ENCODE measurements at places on chromosomes 7 and 10.

DNA sequence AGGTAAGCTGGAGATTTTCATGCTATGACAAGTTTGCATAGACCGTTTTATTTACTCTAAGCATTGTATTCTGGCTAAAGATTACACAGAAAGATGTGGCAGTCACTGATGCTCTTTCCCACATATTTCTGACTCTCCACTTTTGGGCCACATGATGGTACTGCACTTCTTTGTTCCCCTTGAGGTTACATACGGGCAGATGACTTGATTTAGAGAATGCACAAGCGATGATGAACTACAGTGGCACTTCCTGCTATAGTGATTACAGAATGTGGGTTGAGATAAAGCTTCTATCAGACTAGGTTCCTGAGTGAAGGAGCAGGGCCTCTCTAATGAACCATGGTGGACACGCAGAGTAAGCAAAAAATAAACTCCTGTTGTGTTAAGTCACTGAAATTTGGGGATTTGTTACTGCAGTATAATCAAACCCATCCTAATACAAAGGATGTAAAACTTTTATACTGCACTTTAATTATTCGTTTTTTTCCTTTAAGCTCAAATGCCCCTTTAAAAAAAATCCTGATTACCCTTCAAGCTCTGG, 177.9 kb downstream of the TAX1BP1 start:
- no peak for DNase-seq

GRCh38 chr7:51142741-51143385, 173.7 kb downstream of the COBL start:
- DNase-seq: no peak

DNA sequence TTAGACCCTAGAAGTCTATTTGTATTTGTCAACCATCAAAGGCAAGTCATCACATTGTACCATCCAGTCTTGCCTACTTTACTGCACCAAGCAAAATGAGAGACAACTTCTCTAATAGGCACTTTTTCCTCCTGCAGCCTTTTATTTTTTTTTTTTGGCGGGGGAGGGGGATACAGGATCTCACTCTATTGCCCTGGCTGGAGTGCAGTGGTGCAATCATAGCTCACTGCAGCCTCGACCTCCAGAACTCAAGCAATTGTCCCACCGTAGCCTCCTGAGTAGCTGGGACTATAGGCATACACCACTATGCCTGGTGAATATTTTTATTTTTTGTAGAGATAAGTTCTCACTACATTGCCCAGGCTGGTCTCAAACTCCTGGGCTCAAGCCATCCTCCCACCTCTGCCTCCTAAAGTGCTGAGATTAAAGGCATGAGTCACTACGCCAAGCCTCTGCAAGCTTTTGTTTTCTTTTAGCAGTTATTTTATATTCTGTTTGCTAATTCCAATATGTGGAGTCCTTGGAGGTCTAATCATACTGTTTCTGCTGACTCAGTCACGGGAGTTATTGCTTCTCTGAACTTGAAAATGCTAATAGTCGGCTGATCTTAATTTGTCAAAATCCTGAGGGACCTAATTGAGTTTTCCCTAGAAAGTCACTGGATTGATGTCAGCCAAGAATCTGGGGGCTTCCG, 14.2 kb downstream of the KPNA7 start:
- no peak for DNase-seq

DNA sequence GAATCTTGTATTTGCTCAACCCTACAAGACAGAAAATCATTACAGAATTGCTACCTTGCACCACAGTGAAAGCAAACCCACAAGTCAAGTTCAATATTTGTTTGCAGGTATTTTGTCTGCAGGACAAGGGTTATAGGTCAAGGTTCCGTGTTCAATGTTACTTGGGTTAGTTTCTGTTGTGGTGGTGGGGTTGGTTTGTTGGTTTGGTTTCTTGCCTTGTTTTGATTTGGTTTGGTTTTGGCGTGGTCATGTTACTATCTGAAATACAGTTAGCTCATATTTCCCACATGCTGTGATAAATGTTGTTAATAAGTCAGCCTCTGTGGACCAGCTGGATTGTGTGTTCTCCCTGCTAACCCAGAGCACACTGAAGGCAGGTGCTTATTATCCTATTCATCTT, 75.6 kb upstream of the INSIG1 start:
- DNase-seq: no peak

- DNase-seq: no peak
Observed at GRCh38 chr10:36091007-36091406, 448.9 kb upstream of the FZD8 start.

DNA sequence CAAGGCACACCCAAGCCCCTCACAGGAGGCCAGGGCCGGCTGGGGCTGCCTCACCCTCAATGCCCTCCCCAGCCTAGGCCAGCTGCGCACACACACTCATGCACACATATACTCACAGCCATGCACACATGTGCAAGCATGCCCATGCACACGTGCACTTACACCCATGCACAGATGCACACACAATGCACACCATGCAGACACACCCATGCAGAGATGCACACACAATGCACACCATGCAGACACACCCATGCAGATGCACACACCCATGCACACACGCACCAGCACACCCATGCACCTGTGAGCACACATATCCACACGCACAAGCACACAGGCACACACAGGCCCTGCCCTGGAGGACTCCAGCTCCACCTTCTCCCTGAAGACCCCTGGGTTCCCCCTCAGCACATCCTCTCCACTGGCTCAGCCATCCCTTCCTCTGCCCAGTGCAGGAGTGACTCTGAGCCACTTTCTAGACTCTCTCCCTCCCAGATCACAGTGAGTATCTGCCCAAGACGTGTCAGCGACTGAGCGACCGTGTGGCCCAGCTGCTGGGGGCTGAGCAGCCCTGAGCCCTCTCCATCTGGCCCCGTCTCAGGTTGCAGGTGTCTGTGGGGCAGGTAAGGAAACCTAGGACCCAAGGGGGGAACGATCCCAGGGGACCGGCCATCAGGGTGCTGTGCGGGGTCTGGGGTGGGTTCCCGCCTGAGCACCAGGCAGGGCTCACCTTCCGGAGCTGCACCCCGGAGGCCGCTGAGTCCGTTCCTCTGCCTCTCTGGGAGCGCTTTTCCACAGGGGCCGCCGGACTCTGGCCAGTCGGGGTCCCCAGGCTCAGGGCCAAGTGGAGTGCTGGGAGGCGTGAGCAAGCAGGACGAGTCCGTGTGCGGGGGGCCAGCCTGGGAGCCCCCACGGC, 25.8 kb downstream of the AP5Z1 start:
- peak; percentile 10 for DNase-seq

GRCh38 chr10:68224810-68225209, 7.1 kb downstream of the ATOH7 start:
- DNase-seq: no peak
